ENCODE measurements at places on chromosomes 7 and 10.

DNA sequence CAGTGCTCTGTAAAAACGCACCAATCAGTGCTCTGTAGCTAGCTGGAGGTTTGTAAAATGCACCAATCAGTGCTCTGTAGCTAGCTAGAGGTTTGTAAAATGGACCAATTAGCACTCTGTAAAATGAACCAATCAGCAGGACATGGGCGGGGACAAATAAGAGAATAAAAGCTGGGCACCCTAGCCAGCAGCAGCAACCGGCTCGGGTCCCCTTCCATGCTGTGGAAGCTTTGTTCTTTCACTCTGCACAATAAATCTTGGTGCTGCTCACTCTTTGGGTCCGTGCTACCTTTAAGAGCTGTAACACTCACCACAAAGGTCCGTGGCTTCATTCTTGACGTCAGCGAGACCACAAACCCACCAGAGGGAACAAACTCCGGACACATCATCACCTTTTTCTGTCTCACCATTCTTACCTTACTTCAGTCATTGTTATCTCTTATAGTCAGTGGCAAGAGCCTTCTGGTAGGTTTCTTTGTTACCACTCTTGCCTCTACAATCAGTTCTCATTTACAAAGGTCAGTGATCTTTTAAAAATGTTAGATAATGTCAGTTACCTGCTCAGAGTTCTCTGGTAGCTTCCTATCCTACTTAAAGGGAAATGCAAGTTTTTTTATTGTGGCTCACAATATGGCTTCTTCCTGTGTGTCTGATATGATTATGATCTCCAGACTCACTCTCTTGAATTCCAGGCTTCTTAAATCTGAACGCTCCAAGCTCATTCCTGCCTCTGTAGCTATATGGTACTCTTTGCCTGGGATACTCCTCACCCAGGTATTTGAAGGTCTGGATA lies 4.5 kb downstream of the STAM start:
- peak; percentile 48 for DNase-seq

- DNase-seq = no peak
These were observed 565.5 kb downstream of the PARD3 start for GRCh38 chr10:34249634-34250033.

- DNase-seq = peak; percentile 50
These were observed 149.8 kb upstream of the HDAC9 start for GRCh38 chr7:18345641-18346234.

DNA sequence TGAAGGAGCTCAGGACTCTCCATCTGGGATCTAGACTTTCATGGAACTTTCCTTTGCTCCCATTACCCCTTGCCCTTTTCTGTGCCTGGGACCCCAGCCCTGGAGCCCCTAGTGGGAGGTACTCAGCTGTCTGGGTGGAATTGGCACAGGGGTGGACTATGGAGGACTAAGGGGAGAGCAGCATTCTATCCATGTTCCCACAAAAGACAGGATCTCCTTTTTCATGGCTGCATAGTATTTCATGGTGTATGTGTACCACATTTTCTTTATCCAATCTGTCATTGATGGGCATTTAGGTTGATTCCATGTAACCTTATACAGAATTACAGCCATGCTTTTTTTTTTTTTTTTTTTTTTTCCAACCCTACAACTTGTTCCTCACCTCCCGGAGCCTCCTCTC lies 89.1 kb downstream of the GALNT17 start:
- DNase-seq = no peak

DNA sequence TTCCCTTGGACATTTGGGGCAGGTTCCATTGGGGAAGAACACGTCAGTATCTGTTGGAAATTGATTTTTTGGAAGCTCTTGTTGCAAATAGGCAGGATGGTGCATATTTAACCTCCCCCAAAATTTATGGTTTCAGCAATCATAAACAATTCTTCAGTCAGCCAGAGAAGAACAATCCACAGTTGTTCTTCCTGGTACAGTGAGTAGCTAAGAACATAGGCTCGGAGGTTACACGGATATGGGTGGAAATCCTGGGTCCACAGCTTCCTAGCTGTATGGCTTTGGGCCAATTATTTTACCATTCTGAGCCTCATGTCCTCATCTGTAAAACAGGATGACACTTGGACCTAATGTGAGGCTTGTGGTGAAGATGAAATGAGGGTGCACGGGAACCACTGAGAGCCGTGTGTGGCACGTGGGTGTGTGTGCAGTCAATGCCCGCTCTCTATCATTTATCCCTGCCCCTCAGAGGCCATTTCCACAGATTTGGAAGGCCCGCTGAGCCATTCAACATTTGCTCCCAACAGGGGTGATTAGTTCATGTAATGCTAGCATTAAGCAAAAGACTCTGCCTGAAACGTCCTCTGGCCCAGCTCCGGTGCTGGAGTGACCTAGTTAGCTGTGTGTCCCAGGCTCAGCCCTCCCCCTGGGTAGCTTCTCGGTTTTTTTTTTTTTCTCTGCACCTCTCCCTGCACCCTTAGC lies 9.7 kb downstream of the CAMK1D start:
- no peak for DNase-seq

DNA sequence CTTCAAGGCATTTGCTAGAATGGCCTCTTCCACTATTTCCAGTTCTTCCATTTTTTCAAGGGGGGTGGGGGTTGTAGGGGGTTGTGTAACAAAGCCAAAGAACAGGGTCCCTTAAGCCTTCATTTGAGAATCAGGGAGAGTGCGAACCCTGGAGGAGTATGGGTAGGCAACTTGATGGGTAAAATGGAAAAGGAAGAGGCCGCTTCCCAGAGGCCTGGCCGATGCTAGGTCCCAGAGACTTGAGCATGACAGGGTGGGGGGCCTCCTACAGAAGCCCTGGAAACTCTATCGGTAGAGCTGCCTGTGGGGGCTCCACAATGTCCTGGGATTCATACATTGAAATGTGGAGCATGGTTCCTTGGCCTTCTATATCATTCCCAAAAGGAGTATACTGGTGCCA lies 9.1 kb upstream of the HOXA13 start:
- DNase-seq = no peak
